Right lobe of liver (tissue), 6 donors: ENCODE measurements at places on chromosomes 2 and 18.
A peak's percentile ranks its signal among the peaks of the same experiment; 100 is the strongest.

- peak; percentile 82 for DNase-seq
These were observed 3.2 kb downstream of the CNNM3 start for GRCh38 chr2:96819128-96819875.

DNA sequence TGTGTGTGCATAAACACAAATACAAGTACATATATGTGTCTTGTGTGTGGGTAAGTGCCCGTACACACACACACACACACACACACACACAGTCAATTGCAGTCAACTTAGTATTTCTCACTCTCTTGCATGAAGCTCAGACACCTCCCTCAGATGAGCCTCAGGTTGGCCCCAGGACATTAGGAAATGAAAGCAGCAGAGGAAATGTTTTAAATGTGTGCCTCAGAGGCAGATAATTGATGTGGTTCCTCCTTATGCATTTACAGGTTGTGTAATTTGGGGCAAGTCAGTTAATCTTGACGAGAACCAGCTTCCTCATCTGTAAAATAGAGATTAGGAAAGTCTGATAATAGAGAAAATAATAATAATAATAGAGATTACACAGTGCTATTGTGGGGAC, 814.0 kb upstream of the ID2 start:
- no peak for DNase-seq

DNA sequence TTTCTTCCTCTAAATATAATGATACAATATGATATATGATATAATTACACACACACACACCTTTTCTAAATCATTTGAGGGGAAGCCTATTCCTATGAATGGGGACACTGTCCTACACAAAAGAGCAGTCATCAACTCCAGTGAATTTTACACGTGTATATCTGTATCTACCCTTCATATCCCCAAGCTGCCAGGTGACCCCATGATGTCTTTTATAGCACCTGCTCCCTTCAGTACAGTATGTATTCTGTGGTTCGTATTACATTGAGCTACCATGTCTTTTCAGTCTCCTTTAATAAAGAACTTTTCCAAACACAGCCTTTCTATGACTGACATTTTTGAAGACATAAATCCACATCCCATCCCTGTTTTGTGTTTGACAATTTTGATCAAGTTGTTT, 19.0 kb downstream of the TBC1D8 start:
- DNase-seq: no peak

DNA sequence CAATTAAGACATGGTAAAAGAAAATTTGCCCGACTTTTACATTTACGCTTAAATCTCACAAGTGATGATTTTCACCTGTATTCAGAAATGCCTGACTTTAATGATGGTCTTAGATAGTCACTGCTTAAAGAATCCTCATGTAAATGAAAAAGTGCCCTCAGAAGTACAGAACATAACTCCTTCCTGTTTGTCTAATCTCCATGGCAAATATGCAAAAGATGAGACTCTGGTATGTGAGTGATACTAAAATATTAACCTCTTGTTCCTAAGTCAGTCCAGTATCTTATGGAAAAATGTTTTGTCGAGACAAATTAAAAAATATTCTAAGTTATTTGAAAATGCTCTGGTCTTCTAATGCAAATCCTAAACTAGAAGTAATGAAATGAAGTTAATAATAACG, 29.2 kb downstream of the KCTD1 start:
- DNase-seq: no peak

DNA sequence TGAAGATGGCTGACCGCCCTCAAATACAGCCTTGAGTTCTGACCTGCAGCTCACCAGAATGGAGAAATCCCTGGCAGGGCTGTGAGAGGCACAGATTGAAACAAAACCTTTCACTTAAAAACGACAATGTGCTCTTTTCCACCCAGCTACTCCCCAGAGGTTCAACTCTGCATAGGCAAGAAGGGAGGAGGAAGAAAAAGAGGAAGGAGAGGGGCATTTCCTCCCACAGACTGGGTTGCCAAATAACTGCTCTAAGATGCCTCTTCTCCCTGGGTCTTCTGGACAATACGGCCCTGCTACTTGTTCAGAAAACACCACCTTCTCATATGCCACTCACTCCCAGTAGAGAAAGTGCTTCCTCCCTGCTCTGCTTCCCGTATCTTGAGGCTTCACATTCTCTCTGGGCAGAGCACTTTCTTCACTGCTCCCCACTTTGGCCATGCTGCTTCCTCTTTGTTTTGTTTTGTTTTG, 136.4 kb upstream of the SLC1A4 start:
- DNase-seq: no peak

GRCh38 chr2:218218268-218219185, 1.5 kb downstream of the ARPC2 start:
- no peak for DNase-seq
